ENCODE measurements at places on chromosomes 2 and 18. TPM values are rescaled to one million over a fixed set of nuclear protein-coding genes. Genes with fewer than 3 reads are reported as not detected.

DNA sequence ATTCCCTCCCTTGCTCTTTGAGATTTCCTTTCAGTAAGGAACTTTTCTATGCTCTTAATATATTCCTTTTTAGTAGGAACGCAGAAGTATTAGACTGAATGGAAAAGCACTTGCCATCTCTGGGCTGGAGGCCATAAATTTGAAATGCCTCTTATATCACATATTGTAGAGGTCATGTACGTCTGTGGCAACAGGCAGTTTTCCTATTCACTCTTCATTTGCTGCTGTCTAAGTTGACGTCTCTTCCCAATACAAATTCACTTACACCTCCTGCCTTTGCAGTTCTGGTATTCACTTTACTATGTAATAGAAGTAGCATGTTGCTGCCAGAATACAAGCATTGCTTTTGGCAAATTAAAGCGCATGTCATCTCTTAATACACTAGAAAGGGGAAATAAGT is 34.7 kb downstream of the MGAT4A start:
- DNase-seq = no peak

DNA sequence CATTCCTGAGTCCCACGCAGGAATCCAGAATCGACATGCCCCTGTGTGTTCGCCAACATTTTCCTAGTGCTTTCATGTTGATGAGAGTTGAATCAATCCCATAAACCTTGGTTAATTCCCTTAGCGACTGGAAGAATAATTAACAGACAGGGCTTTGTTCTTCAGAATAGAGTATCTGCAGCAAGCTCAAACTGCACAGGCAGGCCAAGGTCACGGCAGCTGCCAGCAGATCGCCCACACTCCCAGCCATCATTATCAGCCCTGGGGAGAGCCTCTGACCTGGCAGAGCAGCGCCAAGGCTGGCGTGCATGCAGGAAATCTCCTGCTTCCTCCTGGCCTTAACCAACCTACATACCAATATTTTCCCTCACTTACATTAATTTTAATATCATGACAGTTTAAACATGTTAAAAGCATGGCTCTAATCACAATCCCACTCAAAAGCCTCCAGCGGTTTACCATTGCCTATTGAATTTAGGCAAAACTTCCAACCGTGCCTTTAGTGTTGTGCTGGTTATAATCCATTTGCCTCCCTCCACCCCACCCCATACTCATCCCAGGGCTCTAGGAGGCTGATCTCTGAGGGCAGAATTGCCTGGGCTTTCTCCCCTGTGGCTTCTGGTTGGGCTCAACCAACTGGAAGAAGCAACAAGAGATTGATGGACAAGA is 46.8 kb upstream of the NCK2 start:
- DNase-seq = no peak

GRCh38 chr18:12003894-12004293 is 22.6 kb downstream of the IMPA2 start:
- DNase-seq = no peak

DNA sequence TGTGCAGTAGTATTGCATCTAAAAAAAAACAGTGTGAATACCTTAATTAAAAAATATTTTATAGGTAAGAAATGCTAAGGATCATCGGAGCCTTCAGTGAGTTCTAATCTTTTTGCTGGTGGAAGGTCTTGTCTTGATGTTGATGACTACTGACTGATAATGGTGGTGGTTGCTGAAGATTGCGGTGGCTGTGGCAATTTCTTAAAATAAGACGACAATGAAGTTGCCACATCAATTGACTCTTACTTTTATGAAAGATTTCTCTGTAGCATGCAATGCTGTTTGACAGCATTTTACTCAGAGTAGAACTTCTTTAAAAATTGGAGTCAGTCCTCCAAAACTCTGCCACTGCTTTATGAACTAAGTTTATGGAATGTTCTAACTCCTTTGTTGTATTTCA is 36.2 kb downstream of the GLS start:
- no peak for DNase-seq

DNA sequence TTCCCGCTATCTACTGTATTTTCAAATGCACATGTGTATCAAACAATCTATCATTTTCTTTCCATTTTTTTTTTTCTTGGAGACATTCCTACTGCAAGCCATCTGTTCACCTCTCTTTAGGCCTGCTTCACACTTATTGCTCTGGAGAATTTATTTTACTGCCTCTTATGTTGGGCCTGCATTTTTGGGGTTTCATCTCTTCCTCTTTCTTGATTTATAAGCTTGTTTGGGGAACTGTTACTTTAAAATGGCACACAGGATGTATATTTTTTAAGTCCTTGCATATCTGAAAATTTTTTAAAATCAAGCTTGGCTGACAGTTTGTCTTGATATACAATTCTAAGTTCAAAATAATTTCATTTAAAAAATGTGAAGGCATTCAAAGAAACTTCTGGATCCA is 3.5 kb upstream of the RAB27B start:
- no peak for DNase-seq

- DNase-seq = no peak
These were observed 288.2 kb upstream of the LRATD1 start for GRCh38 chr2:14344355-14344754.

GRCh38 chr18:24672165-24672941 is 211.9 kb downstream of the HRH4 start:
- DNase-seq = no peak

DNA sequence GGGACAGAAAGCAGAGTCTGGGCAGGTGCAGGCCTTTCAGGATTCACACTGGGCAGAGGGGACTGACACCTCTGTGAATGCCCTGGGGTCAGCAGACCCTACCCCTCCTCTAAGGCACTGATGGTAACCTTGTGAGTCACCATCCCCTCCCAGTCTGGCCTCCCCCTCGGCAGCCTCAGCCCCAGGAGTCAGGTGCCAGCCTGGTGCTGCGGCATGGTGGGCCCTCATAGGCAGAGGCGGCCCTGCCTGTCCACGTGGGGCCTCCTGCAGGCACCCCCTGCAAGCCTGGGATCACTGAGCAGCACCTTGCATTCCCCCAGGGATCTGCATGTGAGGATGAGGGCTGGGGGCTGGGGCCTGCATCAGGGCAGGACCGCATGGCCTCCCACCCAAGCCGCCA is 4.8 kb upstream of the GPR17 start:
- DNase-seq = no peak

GRCh38 chr18:49768051-49768391 is 45.3 kb downstream of the ACAA2 start:
- peak; percentile 63 for DNase-seq

GRCh38 chr2:215752991-215753390 is 260.4 kb downstream of the MREG start:
- no peak for DNase-seq

SCYGR4 gene
- total RNA-seq = not detected

DCDC2C gene
- total RNA-seq = 0.33 TPM

NT5C1B gene
- total RNA-seq = not detected

TMX3 gene
- total RNA-seq = 41.3 TPM

COLEC11 gene
- 1.0 TPM for total RNA-seq
